H4 (cell line): ENCODE measurements at places on chromosomes 13 and 19. TPM values are rescaled to one million over a fixed set of nuclear protein-coding genes. Genes with fewer than 3 reads are reported as not detected.

RUVBL2 gene
- total RNA-seq, result 353 and 374 TPM in 2 replicates

MEIOSIN gene
- not detected in 2 replicates for total RNA-seq

LAMP1 gene
- total RNA-seq, result 77.3 and 82.2 TPM in 2 replicates

KRTDAP gene
- total RNA-seq, result not detected in 2 replicates

HSPB6 gene
- total RNA-seq, result not detected in 2 replicates

SMIM17 gene
- not detected in 2 replicates for total RNA-seq

UBE2L5 gene
- total RNA-seq, result not detected in 2 replicates

SBK2 gene
- not detected in 2 replicates for total RNA-seq

PTPRH gene
- total RNA-seq, result 3.8 and 5.5 TPM in 2 replicates

SERP2 gene
- not detected in 2 replicates for total RNA-seq

PTGER1 gene
- total RNA-seq, result not detected in 2 replicates

ETV2 gene
- 2.8 and 4.9 TPM in 2 replicates for total RNA-seq

OR1M1 gene
- total RNA-seq, result not detected in 2 replicates

DNA sequence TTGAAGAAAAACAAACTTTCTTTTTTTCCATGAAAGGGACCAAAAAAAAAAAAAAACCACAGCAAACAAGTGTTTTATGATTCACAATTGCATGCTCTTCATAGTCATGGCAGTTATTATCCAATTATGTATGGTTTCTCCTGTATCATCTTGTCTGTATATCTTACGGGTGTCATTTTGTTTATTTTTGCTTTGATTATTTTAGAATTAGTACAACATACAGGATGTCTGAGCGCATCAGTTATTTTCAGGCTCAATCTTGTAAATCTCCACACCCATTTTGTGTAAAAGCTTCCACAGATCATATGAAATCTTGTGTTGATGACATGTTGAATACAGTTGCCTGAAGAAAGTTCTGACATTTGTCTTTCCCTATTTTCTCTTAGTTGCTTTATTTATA is 280.3 kb downstream of the KLF5 start:
- no peak for DNase-seq

GRCh38 chr13:96822895-96823294 is 171.4 kb downstream of the OXGR1 start:
- DNase-seq, result peak; percentile 64

GRCh38 chr13:36918246-36919131 is 1.5 kb downstream of the SMAD9 start:
- no peak for DNase-seq

- no peak for DNase-seq
Measured at GRCh38 chr19:47422417-47423163, 3.3 kb upstream of the MEIS3 start.

DNA sequence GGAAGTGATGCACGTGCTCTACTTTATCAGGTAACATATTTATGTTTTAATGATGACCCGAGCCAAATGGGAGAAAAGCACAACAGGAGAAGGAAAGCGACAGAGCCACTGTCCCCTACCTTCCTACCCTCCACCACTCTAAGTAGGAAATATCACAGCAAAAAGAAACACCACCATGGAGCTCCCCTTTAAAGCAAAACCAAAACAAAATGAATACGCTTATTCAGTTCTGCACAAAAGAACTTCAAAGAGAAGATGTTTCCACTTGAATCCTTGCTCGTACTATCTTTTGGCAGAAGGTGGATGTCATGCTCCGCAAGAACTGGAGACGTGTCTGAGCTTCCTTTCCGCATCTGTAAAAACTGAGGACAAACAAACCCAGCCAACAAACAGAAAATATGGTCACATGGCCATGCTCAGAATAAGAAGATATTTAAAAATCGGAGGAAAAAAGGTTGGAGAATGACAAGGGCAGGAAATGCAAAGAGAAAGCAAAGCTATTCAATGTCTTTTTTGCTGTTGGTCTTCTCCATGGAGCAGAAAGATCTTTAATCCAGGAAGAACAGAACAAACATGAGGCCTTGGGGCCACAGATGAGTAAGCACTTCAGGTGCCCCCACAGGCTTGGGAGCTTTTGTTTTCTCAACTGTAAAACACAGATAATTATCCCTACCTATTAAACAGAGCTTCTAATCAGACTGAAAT is 19.5 kb downstream of the N4BP2L1 start:
- no peak for DNase-seq

- DNase-seq, result peak; percentile 71
Measured at GRCh38 chr19:18009412-18010066, 1.6 kb downstream of the ARRDC2 start.

DNA sequence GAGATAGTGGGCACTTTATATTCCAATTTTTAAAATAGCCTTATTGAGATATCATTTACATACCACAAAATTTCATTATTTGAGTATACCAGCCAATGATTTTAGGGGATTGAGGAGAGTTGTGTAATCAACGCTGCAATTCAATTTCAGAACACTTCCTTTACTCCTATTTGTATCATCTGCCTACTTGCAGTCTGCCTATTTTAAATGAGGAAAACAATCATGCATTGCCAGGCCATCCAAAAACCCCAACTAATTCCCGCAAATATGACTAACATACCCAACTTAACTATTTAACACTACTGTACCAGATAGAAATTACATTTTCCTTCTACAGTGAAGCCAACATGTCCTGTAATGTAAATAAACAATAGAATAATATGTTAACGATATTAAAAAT is 26.7 kb downstream of the CAB39L start:
- no peak for DNase-seq

DNA sequence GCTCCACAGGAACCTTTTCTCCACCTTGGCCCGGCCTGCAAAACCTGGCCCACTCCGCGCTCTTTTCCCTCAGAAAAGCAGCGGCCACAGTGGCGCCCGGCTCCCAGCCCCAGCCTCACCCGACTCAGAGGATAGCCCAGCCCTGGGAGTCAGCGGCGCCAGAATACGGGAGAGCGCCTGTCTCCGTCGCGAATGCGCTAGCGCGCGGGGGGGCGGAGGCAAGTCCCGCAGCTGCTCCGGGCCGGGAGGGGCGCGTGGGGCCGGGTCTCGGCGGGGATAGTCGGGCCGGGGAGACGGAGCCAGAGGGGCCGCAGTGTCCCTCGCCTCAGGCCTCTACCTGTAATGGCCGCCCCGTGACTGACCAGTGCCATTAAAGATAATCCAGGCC is at the start of gene ZFP30:
Gene ZFP30, minus strand, starts transcription at position 165 of the 388 bp plus-strand sequence. CDS start 7,643 bp downstream, outside the sequence.
- peak; percentile 88 for DNase-seq

DNA sequence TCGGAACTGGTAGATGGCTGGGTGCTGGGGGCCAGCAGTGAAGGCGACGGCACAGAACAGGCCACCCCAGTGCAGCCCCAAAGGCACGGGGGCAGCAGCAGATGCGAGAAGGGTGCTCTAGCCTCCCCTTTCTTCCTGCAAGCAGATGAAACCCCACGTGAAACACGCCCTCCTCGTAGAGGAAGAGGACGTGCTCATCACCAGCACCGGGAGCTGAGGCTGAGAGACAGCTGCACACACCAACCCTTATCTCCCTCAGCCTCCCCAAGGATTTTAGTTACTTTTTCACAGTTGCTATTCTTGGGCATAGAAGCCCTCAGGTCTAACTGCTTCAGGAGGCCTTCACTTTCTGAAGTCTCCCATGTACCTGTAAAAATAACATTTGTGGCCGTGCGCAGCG is 11.9 kb downstream of the ZNF787 start:
- DNase-seq, result no peak

- DNase-seq, result no peak
Measured at GRCh38 chr19:23999821-24000610, 85.3 kb downstream of the ZNF726 start.

GRCh38 chr13:84455143-84455905 is 573.0 kb upstream of the SLITRK1 start:
- DNase-seq, result no peak

GRCh38 chr19:485077-485476 is 11.2 kb upstream of the MADCAM1 start:
- DNase-seq, result no peak

DNA sequence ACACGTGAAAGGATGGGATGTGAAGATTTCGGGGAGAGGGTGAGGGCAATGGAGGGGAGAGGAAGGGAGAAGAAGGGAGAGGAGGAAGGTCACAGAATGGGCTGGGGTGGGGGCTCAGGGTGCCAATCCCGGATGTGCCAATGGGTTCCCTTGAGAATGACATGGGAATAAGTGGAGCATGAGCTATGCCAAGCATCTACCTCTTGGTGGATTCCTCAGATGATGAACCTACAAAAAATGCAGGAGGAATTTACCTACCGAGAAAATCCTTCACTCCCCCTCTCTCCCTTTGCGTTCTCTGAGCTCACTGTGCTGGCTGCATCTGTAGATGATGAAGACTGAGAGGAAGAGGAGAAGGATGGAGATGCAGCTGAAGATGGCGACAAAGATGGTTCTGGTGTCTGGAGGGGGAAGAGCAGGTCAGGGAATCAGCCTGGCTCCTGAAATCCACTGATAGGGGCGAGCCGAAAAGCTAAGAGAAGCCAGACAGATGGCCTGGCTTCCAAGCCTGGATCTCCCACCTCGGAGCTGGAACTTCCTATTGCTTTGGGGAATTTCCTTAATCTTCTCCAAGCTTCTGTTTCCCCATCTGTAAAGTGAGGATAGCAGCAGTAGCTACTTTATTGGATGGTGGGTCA is 21.6 kb downstream of the VSTM1 start:
- DNase-seq, result peak; percentile 1

- DNase-seq, result no peak
Measured at GRCh38 chr19:19095691-19096090, 31.9 kb downstream of the SLC25A42 start.

DNA sequence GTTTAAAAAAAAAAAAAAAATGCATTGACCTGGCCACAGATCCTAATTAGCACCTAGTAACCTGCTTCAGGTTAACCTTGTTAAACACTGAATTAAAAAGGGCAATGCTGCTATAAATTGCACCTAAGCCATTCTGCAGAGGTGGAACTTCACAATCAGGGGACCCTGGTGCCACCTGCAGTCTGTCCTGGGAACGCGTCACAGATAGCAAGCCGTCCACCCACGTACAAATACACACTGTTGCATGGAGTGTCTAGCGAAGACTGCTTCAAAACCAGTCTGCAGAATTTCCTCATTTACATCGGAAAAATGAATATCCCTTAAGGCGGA is 169.3 kb downstream of the COL4A1 start:
- peak; percentile 47 for DNase-seq

GRCh38 chr13:110424569-110425443 is 117.7 kb downstream of the COL4A2 start:
- no peak for DNase-seq

- DNase-seq, result no peak
Measured at GRCh38 chr19:19909654-19910053, 8.9 kb downstream of the ZNF93 start.

GRCh38 chr13:68481130-68481529 is 1251.0 kb upstream of the PCDH9 start:
- no peak for DNase-seq

DNA sequence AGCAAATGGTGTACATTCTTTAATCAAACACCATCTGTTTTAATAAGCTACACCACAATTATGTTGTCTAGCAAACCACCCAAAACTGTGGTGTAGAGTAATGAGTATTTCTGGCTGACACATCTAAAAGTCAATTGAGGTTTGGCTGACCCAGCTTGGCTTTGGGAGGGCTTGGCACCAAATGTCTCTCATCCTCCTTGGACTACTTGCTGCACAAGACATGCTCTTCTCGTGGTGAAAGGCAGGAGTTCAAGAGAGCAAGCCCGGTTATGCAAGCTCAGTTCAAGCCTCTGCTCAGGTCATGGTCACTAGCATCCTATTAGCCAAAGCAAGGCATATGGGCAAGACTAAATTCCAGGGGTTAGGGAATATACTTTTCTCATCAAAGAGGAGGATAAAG is 37.1 kb downstream of the LACC1 start:
- no peak for DNase-seq

DNA sequence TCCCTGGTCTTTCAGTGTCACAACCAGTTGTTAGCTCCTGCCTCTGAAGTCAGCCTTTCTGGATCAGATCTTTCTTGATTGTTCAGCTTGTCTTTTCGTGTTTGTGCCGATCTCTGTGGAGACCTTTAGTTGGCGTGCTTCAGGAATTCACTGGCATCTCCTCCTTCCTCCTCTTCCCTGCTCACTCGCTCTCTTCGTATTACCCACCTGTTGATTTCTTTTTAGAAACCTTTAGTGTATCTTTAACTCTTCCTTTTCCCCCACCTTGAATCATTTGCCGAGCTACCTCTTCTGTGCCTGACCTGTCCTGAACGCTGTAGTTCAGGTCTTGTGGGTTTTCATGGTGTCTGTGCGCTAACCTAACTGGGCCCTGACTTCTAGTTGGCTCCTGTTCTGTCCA is 64.0 kb upstream of the TEX29 start:
- no peak for DNase-seq

- DNase-seq, result no peak
Measured at GRCh38 chr19:38046254-38047048, 139.4 kb downstream of the SIPA1L3 start.

GRCh38 chr13:47437406-47437805 is 540.6 kb upstream of the HTR2A start:
- peak; percentile 9 for DNase-seq

DNA sequence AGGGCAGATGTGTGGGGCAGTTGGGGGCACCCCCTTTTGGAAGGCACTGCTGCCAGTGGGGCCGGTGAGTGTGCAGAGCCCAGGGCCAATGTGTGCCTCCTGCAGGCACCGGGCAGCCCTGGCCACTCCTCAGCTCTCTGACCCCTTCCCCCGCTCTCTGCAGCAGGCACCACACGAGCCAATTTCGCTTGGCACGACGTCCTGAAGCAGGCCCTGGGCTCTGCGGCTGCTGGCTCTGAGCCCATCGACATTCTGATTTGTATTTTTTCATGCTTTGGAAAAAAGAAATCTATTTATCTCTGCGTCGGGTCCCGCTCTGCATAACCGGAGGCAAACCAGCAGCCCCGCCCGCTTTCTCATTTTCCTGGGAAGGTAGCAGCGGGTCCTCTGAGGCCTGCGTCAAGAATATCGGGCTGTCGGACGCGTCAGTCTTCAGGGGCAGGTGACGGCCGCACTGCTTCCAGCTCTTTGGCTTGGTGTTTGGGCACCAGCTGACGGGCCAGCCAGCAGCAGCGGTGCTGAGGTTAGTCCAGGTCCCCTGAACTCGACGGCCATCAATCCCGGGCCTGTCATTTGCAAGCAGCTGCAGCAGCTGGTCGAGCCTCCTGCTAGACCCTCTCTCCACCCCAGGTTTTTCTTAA is 134.3 kb downstream of the KDM4B start:
- DNase-seq, result no peak

- DNase-seq, result no peak
Measured at GRCh38 chr19:17706750-17707181, 12.5 kb upstream of the MAP1S start.

GRCh38 chr13:48505012-48505411 is 27.9 kb downstream of the RCBTB2 start:
- DNase-seq, result peak; percentile 56
